Endothelial cell of umbilical vein (primary cell): ENCODE measurements at places on chromosomes 12 and 14. TPM values are rescaled to one million over a fixed set of nuclear protein-coding genes. Genes with fewer than 3 reads are reported as not detected.

The FGD4 gene
- 5.7 and 6.6 TPM in 2 replicates for polyA plus RNA-seq

The RAD51AP1 gene
- 5.2 and 9.0 TPM in 2 replicates for polyA plus RNA-seq

The LRRK2 gene
- polyA plus RNA-seq = 0.16 and 0.26 TPM in 2 replicates

The GDF11 gene
- 10.0 and 11.6 TPM in 2 replicates for polyA plus RNA-seq

The GRIP1 gene
- polyA plus RNA-seq = 0.04 and 0.11 TPM in 2 replicates

The RPL36AL gene
- 116 and 174 TPM in 2 replicates for polyA plus RNA-seq

The ARHGDIB gene
- polyA plus RNA-seq = 1,200 and 1,245 TPM in 2 replicates

The PTPRQ gene
- polyA plus RNA-seq = not detected in 2 replicates

The ENTPD5 gene
- 8.4 TPM in 2 replicates for polyA plus RNA-seq

The RNASE8 gene
- not detected in 2 replicates for polyA plus RNA-seq

DNA sequence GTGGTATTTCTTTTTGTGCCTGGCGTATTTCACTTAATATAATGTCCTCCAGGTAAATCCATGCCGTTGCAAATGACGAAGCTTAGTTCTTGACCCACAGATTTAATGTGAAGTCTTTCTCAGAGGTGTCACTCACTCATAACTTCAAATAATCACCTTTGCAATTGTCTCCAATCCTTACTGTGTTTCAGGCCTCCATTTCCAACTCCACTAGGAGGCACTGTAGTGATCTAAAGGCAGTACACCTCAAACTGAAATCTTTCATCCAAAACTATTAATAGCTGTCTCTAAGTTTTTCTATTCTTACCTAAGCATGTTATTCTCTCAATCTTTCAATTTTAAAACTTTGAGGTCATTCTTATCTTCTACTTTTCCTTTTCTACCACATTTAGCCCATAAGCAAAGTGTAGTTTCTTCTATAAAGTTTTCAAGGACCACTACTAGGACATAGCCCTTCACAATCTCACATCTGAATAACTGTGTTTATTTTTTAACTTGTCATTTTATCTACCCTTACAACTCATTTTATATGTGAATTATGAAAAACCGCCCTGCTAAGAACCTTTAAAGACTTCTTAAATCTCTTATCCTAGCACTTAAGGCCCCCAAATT is 25.5 kb upstream of the FBXO34 start:
- peak; percentile 49 for DNase-seq

GRCh38 chr14:98177551-98177950 is 1094.4 kb downstream of the BCL11B start:
- no peak for DNase-seq

- no peak for DNase-seq
Measured at GRCh38 chr12:8699714-8700113, 1.9 kb downstream of the RIMKLB start.

DNA sequence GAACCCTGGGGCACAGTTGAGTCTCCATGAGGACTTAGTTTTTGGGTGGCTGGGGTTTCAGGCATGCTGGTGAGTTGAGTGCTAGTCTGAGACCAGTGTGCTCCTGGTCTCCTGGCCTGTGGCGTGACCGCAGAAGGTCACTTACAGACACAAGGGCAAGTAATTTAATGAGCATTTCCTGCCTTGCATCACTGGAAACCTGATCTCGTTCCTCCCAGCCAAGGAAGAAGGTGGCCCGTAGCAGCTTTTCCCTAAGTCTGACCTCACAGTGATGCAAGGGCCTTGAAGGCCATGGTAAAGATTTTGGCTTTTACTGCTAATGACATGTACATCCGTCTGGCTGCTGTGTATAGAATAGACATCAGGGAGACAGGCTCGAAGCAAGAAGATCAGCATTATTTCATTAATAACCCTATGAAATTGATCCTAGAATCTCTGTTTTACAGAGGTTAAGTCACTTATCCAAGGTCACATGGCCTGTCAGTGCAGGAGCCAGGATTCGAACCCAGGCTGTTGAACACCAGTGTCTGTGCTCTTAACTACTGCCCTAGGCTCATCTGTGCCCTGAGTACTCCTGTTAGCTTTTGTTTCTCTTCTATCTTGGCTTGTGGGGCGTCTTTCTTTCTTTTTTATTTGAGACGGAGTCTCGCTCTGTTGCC is 4.6 kb downstream of the TMEM120B start:
- DNase-seq = peak; percentile 42

DNA sequence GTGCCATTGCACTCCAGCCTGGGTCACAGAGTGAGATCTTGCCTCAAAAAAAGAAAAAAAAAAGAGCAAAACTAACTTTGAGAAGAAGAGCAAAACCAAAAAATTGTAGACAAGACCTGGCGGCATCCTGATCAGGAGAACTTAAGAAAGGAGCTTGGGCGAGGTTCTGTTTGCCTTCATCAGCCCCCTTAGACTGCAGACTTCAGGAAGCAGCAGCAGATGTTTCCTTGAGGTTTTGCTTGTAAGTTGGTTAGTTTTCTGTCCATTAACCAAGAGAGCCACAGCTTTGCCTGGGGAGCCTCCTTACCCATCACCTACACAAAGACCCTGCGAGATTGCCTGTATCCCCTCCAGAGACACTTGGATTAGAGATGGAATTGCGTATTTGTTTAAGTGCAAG is 189.0 kb downstream of the AACS start:
- no peak for DNase-seq

- no peak for DNase-seq
Measured at GRCh38 chr14:33348510-33348909, 409.8 kb downstream of the NPAS3 start.

GRCh38 chr14:93014058-93015023 is 91.4 kb downstream of the CHGA start:
- DNase-seq = peak; percentile 15

DNA sequence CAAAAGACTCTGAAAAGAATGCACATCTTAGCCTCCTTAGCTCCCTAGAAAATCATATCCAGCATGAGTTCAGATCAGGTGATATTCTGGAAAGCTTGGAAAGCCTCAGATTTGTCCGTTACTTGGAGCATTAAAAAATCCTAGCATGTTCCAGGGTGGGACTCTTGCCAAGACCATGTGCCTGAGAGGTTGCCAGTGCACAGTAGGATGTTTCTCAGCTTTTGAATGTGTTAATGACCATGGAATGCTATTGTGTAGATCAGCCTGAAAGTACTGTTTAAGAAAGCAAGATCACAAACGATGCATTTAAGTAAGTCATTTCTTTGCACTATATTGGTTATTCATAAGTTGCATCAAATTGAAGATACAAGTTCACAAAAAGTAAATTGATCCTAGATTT is 230.5 kb downstream of the ETNK1 start:
- DNase-seq = no peak

DNA sequence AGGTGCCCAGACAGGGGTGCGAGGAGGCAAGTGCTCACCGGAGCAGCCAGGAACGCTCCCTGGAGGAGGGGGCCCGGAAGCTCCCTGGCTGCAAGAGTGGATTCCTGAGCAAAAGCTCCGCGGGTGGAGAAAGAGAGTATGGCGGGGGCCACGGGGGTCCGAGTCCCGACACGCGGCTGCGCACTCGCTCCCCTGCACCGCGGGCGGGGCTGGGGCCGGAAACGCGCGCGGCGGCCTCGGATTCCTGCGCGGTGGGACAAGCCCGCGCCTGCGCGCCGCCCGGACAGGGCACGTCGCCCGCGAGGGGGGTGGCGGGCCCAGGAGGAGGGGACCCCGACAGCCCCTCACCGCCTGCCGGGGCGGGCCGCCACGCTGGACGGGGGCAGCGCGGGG is 27.8 kb upstream of the GPR132 start:
- peak; percentile 35 for DNase-seq

- DNase-seq = no peak
Measured at GRCh38 chr12:121791671-121792551, 1.6 kb downstream of the RHOF start.

DNA sequence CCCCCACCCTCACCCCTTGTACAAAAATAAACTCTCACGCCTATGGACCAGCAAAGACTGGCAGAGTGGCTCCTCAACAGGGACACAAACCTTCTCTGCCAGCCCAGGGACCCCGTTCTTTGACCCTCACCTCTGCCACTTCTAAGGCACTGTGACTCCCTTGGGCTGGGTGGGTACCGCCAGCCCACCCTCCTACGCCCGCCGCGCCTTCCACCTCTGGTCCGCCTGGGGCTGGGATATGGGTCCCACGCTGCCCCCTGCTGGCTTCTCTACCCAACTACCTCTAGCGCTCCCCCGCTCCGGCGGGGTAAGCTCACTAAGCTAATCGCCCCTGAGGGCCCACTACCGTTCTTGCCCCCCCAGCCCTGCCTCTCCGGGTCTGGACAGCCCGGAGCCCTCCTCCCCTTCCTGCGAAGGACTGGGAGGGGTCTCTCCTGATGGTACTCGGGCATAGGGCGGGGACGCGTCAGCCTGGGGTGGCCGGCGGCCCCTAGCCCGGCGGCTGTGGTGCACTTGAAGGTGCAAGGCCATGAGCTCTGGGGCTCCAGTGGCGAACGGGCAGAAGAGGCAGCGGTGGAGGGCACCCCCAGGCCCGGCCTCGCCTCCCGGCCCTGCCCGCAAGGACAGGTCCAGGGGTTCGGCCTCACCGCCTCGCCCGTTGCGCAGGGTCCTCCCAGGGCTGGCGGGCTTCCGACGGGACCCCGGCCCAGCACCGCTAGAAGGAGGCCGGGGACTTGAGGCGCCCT is 8.1 kb downstream of the ZNF219 start:
- no peak for DNase-seq
